AG20443 (cell line): ENCODE measurements at places on chromosomes 3 and 15.

DNA sequence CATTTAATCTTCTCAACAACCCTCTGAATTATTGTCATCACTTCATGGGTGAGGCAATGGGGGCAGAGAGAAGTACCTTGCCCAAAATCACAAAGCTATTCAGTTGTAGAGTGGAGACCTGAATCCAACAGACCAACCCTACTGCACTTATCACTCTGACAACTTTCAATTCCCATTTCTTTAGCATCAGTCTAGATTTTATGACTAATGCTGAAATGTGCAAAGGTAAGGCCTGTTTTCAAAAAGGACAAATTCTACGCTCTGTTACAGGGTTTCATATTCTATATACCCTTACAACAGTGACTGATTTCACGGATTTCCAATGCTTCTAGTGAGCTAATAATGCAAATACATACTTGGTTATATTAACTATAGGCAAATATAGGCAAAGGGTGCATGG lies 286.0 kb downstream of the ADAMTS17 start:
- DNase-seq = no peak

DNA sequence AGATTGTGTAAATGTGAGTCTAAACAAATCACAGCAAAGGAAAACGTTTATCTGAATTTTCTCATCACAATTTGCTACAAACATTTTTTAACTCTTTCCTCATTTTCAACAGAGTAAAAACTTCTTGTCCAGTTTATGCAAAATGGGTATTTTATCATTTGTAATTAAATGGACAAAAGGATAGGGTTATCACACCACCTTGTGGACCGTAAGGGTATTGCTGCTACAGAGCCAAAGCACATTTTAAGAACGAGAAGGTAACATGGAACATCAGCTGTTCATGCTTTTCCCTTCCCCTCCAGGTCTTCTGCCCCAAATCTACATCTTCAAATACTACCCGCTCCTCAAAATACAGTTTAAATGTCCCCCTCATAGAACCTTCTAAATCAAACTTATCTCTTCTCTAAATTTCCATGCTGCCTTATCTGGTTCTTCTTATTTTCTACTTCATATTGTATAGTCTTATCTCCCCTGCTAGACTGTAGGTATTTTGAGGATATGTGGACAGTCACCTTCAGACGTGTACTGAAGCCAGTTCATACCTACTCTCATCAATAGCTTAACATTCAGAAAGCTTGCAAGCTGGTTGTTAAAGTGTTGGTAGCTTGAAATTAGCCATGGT lies 12.8 kb upstream of the SETMAR start:
- peak; percentile 53 for DNase-seq

DNA sequence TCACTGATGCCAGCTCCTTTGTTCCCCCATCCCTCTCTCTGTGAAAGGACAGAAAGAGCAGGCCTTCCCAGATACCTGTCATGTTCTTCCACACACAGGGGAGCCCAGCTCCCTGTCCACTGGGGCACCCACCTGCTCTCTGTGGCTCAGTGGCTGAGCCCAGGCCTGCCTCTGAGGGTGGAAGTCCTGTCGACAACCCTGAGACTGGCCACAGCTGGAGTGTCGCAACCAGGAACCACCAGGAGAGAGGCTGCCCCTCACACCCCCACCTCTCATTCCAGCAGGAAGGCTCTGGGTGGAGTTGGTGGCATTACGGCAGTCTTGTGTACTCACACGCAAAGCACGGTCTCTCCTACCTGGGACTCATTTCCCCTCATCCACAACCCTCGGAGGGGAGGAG lies 66.3 kb downstream of the MEGF11 start:
- no peak for DNase-seq

DNA sequence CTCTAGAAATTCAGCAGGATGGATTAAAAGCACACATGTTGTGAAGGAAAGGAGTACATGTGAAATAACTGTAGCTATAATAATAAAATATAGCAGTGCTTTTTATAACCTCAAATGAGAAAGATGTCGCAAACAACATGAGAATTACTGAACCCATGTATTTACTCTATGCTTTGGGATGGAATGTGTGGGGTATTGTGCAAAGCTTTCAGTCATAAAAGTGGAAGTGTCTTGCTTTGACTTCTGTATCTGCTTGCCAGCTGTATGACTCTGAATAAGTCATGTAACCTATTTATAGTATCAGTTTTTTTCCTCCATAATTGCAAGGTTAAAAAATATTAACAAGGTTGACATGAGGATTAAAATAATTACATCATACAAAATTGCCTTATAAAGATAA lies 519.3 kb upstream of the CADM2 start:
- DNase-seq = no peak

DNA sequence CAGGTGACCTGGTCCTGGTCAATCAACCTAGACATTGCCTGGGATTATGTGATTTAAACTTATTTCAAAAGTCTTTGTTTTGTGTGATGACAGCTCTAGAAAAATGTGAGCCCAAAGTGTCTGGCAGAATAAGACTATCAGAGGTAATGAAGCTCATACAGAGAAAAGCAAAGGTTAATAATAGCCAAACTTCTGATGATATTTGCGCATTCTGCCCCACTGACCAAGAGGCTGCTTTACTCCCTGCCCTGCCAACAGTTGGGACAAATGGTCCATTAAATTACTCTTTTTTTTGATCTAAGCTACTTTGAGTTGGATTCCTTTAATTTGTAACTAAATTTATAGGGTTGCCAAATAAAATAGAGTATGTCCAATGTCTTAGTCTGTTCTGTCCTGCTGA lies 911.2 kb downstream of the MCTP2 start:
- no peak for DNase-seq

DNA sequence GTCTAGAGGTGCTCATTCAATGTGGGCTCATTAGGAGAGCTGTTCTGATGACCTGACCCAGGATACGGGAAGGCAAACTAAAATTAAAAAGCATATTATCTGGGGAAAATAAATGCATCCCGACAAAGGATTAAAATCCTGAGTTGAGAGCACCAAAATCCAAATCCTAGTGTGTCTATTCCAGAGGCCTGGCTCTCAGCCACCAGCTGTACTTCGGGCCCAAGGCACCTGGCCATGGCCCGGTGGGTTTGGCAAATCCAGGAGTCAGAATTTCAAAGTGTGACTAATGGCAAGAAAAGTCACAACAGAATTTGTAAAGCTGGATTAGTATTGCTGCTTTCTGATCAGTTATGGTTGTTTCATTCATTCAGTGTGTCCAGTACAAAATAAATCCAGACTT lies 2.6 kb upstream of the LYSMD4 start:
- no peak for DNase-seq

DNA sequence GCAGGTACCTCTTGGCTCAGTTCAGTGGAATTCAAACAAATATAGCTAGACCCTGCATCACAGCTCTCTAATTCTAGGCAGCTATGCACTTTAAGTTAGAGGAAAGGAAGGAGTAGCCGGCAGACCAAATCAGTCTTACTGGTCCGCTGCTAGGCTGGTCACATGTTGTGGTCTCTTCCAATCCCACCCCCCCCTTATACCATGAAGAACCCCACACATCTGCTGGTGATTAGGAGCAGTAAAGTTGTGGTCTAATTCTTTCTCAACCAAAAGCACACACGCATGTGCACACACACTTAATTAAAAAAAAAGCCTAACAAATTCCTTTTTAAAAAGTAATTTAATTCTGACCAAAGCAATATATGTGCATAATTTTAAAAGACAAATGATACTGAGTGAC lies 16.7 kb upstream of the SH3GL3 start:
- peak; percentile 37 for DNase-seq

DNA sequence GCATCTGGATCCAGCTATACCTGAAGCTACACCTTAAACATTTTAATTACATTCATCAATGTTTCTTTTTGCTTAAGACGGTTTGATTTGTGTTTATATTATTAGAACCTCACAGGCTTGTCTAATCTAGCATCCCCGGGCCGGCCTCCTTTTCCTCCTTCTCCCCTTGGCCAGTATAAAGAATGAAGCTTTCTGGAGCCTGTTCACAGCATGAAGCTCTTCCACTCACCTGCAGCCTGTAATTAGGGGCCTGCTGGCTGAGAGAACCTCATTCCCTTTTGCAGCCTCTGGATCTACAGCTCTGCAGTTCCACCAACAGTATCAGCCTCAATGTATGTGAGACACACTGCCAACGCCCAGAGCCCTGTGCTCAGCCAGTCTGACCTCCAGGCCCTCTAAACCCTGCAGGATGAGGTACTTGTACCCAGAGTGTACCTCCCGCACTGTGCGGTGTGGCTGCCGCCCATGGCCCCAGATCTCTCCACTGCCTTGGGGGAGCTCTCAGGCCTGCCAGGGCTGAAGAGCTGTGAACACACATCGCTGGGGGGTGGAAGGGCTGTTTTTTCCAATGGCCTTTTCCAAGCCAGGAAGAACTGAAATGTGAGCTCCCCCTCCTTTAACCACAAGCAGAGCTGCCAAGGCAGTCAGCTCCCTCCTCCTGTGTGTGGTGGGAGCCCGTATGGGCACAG lies 114.7 kb upstream of the ALDH1A3 start:
- DNase-seq = peak; percentile 81

GRCh38 chr15:27241943-27242342 lies 271.0 kb downstream of the GABRG3 start:
- DNase-seq = no peak

DNA sequence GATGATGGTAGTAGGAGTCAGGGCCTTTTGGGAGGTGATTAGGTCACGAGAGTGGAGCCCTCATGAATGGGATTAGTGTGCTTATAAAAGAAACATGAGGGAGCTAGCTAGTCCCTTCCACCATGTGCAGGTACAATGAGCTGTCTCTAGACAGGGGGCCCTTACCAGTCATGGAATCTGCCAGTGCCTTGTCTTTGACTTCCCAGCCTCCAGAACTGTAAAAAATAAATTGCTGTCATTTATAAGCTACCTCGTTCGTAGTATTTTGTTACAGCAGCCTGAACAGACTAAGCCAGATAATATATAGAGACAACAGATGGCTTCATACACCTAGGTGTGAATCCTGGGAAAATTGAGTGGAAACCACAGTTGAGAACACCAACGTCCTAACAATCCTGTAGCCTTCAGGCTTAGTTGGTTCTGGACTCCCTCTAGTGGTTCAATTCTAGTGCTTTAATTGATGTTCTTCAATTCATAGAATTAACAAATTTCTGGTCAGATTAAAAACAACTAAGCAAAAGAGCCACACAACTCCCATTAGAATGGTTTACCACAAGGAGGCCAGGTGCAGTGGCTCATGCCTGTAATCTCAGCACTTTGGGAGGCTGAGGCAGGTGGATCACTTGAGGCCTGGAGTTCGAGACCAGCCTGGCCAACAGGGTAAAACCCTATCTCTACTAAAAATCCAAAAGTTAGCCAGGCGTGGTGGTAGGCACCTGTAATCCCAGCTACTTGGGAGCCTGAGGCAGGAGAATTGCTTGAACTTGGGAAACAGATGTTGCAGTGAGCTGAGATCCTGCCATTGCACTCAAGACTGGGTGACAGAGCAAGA lies 21.3 kb upstream of the GATM start:
- DNase-seq = peak; percentile 51

GRCh38 chr15:81043281-81043934 lies 42.7 kb downstream of the TLNRD1 start:
- no peak for DNase-seq

GRCh38 chr3:97161169-97161568 lies 346.8 kb downstream of the EPHA6 start:
- no peak for DNase-seq

- DNase-seq = no peak
These were observed 422.8 kb upstream of the NAALADL2 start for GRCh38 chr3:174436367-174436766.

GRCh38 chr3:27279123-27279522 lies 90.1 kb downstream of the NEK10 start:
- DNase-seq = peak; percentile 50

- DNase-seq = no peak
These were observed 86.7 kb upstream of the EPHB3 start for GRCh38 chr3:184474897-184475296.

GRCh38 chr3:150739877-150740645 lies 22.9 kb downstream of the SIAH2 start:
- DNase-seq = no peak

DNA sequence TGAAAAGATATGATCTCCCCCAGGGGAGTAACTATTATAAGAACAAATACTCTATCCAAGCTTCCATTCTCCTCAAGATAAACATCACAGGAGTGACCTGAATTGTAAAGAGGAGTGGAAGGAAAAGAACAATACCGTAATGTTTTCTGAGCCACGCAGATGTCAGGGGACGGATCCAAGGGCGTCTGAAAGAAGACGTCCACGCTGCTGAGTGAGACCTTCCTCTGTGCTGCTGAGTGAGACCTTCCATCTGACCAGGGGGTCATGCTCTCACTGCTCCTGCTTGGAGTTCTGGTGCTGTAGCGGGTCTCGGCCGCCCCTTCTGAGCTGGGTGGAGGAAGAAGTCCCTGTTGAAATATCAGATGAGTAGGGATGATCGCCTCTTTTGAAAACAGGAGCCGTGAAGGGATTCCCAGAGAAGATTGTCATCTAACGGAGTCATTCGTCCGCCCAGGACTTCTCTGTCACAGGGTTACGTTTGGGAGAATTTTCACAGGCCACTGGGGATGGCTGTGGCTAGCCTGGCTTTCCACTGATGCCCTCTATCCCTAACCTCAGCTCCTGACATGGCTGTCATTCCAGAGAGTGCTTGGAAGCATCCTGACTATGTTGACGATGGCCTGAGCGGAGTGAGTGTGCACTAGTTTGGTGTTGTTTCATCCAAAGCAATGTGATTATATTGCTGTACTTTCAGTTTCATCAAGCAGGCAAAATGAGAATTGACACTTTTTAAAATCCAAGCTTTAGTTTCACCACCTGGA lies 184.9 kb downstream of the APBA2 start:
- no peak for DNase-seq

DNA sequence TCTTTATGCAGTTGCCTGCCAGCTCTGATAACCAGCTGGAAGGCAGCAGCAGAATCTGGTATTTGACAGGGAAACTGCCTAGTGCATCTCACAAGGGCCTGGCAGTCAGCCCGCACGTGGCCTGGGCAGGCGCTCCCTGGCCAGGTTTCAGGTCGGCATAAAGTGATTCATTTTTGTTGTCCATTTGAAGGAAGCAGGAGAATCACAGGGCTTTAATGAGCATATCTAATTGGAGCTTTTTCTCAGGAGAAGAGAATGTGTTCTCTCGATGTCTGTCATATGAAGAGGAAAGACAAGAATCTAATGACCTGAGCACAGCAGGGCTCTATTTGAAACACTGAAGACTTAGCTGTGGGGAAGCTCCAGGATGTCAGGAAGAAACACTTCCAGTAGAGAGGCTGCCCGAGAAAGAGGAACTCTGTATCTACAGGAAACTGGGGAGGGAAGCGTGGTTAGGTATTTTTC lies 98.8 kb upstream of the MB21D2 start:
- peak; percentile 24 for DNase-seq

GRCh38 chr3:189776149-189776824 lies 145.1 kb downstream of the TP63 start:
- DNase-seq = no peak

GRCh38 chr3:140794507-140794906 lies 116.6 kb downstream of the TRIM42 start:
- no peak for DNase-seq

DNA sequence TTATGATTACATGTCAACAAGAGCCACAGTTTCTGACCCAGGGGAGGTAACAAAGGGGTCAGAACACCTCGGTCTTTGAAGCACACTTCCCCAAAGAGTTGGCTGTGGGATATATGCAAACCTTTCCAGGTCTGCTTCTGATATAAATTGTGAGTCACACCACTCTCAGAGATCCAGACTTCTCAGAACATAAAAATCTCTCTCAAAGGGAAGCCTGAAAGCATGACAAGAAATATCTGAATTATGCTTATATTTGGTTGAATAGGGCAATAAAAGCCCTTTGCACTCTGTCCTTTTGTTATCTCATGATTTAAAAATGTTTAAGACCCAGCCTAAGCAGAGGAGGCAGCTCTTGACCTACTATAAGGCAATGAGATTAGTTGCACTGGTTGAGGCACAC lies 56.8 kb downstream of the MYH15 start:
- DNase-seq = peak; percentile 14
